Tibial artery (tissue), 4 donors: ENCODE measurements at places on chromosomes 5 and 9.

DNA sequence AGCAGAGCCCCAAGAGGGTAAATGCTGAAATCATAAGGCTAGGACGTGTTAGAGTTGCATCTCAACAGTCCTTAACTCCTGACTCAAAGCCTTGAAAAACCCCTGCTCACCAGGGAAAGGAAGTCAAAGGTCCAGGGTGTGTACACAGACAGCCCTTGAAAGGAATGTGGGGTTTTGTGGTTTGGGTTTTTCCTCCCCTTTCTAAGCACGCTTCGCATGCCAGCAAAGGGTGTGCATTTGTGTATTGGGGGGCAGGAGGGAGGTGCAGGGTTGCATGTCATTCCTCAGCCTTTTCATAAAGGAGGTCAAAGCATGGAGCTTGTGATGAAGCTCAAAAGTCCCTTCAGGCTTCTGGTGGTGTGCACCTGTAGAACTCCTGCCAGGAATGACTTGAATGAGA is 17.3 kb upstream of the XPA start:
- no peak for DNase-seq

DNA sequence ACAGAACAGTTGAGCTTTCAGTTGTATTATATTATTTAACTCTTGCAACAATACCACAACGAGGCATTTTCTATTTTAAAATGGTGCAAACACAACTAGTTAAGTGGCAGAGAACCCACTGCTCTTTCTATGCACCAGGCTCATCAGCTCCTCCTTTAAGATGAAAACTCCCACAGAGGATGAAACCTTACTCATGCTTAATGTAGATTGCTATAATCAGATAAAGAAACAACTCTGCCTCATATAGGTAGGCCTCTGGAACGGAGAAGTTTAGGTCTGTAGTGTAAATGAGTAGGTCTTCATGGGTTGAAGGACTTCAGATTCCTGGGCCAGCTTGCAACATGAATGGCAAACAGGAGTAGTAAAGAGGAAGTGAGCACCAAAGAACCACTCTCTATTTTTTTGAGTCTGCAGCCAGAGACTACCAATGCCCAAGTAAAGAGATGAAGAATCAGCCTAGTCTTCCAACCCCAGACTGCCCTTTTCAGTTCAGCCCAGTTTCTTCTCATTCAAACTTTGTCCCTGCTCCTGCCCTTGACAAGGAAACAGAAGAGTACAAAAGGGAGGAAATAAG is 33.9 kb downstream of the HACD4 start:
- DNase-seq, result no peak

GRCh38 chr9:129541270-129541669 is 79.6 kb downstream of the C9orf50 start:
- no peak for DNase-seq

- no peak for DNase-seq
Measured at GRCh38 chr9:90799271-90799852, 2.3 kb upstream of the SYK start.

GRCh38 chr5:91162534-91163381 is 220.4 kb downstream of the ARRDC3 start:
- DNase-seq, result peak; percentile 70

DNA sequence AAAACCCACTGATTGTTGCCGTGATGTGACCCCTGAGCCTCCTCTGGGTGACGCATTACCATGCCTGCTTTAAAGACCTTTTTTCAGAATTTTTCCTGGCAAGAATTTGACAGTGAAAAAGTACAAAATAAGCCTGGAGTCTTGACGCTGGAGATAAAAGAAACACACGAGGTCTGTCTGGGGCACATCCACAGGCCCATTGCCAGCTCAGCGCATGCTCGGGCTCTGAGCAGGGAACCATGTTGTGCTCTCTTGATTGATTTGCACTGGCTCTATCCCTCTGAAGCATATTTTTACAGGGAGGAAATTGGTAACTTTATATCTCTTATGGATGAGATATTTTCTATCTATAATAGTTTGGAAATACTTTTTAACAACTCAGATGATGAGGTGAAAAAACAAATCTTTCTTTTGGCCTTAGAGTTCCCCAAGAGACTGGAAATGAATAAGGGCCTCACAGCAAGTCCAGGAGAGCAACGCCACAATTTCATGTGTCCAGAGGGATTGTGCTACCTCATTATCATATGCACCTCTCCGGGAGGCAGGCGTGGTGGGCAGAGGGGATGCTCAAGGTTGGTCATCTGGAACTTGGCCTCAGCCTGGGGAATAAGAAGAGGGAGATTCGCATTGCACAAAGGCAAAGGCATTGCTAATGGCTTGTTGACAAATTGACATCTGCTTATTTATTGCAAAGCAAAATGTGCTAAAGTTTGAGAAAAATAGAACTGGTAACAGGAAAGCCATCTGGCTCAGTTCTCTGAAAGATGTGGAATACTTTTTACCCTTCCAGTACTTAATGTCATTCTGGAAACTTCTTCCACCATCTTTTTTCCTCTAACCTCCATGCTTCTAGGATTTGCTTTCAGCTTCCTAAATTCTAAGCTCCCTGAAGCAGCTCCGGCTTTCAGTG is 183.8 kb downstream of the PJA2 start:
- peak; percentile 32 for DNase-seq

GRCh38 chr5:139847790-139848507 is 52.3 kb downstream of the PSD2 start:
- peak; percentile 77 for DNase-seq

- DNase-seq, result no peak
Measured at GRCh38 chr5:112691339-112691680, 46.4 kb upstream of the APC start.

GRCh38 chr5:141714542-141715310 is 32.7 kb upstream of the ARAP3 start:
- DNase-seq, result no peak

DNA sequence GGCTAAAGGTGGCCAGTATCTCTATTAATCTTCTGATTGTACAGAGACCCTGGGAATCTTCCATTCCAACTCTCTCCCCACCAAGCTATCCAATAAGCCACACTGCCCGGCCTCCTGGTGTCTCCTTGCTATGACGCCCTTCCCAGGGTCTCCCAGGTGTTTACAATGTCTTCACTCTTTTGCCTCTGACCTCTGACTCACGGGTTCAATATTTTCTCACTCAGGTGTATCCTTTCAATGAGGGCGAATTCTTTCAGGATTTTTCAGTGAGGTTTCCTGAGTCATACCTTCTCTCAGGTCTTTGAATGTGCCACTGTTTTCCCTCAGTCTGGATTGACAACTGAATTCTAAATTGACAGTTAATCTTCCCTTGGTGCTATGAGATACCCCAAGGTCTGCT is 53.7 kb upstream of the IRX4 start:
- no peak for DNase-seq

- no peak for DNase-seq
Measured at GRCh38 chr5:127878174-127878750, 175.1 kb downstream of the CCDC192 start.

GRCh38 chr5:173065155-173065554 is 9.0 kb downstream of the CREBRF start:
- no peak for DNase-seq

DNA sequence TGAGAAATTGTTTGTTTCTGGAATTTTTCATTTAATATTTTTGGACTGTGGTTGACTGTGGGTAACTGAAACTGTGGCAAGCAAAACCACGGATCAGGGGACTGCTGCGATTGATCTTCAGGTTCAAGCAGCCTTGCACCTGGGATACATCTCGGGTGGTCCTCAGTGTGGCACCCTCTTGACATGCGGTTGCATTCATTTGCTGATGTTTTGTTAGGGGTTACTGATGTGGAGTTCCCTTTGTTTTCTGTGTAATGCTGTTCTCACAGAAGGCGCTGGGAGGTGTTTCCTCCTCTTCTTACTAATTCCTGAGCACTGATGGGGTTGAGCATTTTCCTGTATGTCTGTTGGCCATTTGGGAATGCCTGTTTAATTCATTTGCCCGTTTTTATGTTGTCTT is 60.4 kb downstream of the EHMT1 start:
- DNase-seq, result no peak

- DNase-seq, result no peak
Measured at GRCh38 chr5:2302169-2302568, 419.4 kb upstream of the IRX4 start.

GRCh38 chr9:115024925-115025535 is 92.9 kb downstream of the TNC start:
- no peak for DNase-seq

DNA sequence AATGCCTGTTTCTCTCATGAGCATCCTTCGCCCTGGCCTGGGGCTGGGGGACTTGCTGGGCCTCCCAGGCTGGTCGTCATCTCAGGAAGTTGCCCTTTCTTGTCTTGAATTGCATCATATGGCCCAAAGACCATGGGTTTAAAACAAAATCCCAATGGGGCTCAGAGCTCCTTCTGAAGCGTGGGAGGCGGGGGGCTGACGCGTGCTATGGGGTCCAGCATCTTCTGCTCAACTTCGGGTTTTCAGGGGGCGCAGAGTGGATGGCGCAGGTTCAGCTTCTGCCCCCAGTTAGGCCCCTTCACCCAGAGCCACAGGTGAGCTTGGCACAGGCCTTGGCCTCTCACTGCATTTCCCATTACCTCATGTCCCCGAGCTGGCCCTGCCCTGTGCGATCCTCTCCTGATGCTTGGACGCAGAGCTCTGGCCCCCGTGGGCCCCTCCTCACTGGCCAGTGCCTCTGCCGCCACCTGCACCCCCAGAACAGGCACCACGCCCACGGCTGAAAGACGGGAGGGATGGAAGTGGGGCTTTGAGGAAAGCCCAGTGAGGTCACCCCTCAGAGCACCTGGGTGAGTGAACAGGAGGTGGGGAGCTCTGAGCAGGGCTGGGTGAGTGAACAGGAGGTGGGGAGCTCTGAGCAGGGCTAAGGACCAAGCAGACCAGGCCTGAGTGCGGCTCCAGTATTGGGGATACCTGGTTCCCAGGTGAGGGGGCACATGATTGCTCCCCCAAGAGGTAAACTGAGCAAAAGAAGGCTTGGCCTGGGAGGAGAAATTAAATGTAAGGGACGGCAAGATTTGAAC is 56.0 kb downstream of the TRIP13 start:
- no peak for DNase-seq

- DNase-seq, result no peak
Measured at GRCh38 chr9:135343837-135344522, 135.6 kb upstream of the PPP1R26 start.

GRCh38 chr5:89293810-89294209 is 410.8 kb upstream of the MEF2C start:
- no peak for DNase-seq

- DNase-seq, result no peak
Measured at GRCh38 chr9:114319147-114319546, 3.8 kb upstream of the ORM1 start.

GRCh38 chr9:5510360-5510931 is at the start of gene PDCD1LG2:
TSS of gene PDCD1LG2 (plus strand) at chr9:5510531. CDS start at chr9:5522547, 12,016 bp downstream.
- no peak for DNase-seq

DNA sequence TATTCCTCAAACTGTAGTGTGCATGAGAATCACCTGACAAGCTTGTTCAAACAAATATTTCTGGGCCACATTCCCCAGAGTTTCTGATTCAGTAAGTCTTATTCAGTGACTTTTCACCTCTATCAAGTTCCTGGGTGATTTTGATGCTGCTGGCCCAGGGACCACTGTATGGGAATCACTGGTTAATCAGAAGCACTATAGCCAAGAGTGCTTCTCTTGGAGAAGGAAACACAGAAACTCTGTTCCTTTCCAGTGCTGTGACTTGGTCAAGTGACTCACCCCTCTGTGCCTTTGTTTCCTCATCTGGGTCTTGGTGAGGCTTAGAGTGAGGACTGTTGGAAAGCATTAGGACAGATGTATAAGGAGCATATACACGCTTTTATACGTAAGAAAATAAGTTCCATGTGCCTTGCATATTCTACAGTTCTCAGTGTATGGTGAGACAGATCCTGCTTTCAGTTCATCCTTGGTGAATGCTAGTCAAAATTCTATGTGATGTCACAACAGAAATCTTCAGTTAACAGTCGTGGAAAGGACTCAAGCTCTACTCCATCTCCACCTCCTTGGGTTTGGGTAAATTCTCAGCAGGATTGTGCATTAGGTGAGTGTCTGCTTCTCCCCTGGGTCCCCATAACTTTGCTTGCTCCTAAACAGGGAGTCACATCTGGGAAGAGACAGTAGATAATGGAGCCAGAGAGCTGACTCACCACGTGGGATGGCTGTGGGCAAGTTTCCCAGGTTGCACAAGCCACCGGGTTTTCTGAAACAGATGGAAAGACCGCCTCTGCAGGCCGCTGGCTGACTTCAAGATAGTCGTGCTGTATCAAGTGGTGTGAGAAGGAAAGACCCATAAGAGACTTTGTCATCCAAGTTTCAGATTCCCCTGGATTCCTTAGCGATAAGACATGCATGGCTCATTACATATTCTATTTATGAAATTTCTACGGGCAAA is 117.0 kb downstream of the NXNL2 start:
- peak; percentile 93 for DNase-seq

DNA sequence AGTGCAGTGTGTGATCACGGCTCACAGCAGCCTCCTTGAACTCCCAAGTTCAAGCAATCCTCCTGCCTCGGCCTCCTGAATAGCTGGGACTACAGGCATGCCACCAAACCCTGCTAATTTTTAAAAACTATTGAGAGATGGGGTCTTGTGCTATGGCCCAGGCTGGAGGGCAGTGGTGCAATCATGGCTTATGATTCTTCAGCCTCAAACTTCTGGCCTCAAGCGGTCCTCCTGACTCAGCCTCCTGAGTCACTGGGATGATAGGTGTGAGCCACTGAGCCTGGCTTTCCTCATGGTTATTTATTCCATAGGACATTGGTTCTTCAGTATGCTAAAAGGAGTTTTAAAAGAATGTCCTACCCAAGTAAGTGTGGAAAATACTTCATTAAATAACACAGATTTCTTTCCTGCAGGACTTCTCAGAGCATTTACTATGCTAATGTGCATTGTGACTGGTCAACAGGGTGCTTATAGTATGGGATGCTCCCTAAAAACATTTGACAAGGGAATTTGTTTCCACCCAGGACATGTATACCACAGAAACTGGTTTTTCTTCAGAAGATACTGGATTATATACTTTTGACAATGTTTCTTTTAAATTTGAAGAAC is 11.2 kb upstream of the NCS1 start:
- no peak for DNase-seq
